ENCODE measurements at places on chromosomes 13 and 19.
A peak's percentile ranks its signal among the peaks of the same experiment; 100 is the strongest.

GRCh38 chr13:99366075-99366987 lies 59.1 kb upstream of the GPR183 start:
- no peak for DNase-seq

DNA sequence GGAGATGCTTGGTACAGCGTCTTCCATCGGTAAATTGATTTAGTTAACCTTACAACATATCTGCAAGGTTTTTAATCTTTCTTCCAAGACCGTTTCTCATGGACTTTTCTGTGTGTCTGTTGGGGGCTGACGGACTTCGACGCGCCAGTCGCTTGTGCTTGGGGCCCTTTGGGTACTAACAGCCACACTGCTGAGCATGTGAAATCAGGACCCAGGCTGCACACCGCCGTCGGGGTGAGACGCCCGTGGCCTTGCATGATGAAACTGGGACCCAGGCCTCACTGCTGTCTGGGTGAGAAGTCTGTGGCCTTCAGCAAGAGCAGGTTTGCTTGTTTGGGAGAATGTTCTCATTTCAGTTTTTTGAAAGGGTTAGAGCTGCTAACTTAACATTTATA lies 9.8 kb downstream of the ATP4B start:
- no peak for DNase-seq

DNA sequence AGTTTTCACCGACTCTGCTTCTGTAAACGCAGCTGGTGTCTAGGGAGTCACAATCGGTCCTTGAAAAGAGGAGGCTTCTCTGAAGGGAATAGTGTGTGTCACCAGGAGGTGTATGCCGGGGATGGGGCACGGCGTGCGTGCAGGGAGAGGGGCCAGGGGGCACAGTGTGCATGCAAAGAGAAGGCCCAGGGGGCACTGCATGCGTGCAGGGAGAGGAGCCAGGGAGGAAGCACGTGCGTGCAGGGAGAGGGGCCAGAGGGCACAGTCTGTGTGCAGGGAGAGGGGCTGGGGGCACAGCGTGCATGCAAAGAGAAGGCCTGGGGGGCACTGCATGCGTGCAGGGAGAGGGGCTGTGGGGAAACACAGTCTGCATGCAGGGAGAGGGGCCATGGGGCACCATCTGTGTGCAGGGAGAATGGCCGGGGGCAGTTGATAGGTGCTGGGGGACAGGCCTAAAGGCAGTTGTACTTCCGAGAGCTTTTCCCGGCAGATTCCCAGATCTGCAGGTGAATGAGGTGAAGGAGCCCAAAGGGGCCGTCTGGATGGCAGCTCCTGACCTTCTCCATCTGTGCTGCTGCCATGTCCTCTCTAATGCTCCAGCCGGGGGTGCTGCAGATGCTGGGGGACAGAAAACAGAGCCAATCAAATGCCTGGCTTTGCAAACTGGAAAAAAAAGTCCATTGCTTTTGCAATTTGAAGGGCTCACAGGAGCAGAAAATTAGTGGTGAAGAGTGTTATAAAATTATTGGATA lies 36.4 kb downstream of the ATP11A start:
- no peak for DNase-seq

DNA sequence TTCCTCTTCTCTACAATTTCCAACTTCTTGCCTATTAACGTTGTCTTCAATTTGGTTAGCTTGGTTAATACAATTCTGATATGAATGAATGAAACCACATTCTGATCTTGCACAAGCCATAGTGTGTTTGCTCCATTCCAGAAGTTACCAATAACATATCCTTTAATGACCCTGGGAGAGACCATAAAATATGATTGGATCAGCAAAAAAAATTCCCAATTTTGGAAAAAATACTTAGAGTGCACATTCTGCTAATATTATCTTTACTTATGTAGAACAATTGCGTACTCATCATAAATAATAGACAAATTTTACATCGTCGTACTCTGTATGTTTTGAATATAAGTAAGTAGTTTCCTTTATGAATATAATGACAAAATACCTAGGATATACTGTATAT lies 117.2 kb downstream of the SLITRK5 start:
- DNase-seq: no peak

DNA sequence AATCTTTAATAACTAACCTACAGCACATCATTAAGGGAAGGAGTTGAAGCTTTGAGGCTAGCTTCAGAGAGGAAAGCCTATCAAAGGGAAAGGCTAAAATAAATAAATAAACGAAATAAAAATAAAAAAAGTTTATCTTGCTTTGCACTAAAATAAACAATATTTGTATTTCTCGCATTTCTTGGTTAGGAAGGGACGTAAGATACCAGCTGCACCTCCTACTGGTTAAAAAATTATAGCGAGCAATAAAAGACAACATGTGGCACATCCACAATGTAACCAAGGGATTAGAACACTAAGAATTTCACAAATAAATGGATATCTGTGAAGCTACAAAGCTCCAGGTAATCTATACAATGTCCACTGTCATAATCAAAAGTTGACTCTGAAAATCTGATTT lies 194.5 kb downstream of the DACH1 start:
- no peak for DNase-seq

DNA sequence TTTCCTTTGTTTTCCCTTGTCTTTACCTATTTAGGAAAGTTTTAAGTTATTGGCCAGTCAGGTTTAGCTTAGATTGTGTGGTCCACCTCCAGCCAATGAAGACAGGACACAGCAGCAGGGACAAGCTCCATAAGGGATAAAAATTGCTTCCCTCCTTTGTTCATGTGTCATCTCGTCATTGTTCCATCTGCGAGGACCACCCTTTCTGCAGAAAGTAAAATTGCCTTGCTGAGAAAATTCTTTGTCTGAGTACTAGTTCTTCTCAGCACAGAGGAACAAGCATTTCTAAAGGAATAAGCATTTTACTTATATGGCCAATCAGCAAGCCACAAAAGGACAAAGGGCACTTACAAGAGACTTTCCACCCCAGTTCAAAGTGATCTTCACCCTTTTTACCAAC lies 11.4 kb downstream of the ZNF560 start:
- no peak for DNase-seq

GRCh38 chr13:84566780-84567179 lies 684.5 kb upstream of the SLITRK1 start:
- peak; percentile 9 for DNase-seq

DNA sequence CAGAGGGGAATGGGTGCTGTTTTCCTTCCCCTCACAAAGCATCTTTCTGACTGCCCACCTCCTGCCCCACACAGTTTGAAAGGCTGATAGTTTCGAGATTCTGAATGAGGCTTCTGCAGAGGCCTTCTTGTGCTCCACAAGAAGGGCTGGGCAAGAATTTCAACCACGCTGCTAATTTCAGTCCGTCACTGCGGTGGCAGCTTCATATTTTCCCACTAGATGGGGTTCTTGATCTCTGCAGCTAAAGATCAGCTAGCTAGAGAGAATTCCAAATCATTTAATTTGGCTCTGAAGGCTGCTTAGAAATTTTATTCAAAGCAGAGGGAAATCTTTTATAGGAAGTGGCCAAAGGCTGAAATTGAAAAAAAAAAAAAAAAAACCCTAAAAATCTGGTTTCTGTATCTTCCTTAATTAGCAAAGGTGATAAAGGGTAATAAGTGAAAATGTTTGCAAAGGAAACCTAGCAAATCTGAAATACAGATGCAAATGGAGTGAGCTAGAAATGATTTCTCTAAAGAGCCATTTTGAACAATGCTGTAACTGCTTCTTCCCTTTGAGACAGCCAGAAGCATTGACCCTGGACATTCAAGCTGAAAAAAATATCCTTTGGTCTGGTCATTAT lies 38.0 kb upstream of the C13orf42 start:
- no peak for DNase-seq

DNA sequence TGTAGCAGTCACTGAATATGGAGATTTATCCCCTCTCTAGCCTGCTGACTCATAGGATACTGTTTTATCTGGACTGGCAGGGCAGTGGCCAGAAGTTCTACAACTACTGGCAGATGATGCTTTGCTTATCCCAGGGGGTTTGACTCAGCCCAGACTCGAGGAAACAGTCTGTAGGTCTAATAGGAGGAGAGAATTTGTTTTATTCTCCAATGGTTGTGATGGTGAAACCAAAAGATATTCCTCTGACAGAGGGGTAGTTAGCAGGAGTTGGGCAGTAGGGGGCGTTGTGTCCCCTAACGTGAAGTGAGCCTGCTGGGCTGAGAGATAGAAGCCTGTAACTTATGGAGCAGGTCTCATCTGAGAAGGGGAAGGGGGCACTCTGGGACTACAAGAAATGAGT lies 74.9 kb downstream of the WTIP start:
- peak; percentile 29 for DNase-seq

- peak; percentile 49 for DNase-seq
These were observed at the start of gene MRI1 for GRCh38 chr19:13764101-13764807. MRI1 (plus strand) TSS chr19:13764522; CDS start chr19:13764589, 67 bp downstream.

DNA sequence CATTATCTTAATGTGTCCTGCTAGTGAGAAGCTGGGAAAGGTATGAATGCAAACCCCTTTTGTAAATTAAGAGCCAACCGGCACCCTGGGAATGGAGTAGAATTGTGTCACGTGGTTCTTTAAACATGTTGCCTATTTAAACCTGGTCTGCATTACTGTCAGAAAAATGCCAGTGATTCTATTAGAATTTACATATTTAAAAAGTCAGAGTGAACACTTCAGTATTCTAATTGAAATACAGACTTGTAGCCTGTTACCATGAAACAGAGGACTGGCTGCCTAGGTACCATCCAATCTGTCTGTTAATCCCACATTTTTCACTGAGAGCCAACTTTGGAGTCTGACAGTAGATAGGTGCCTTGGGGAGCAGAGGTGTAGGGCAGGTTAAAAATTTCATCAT lies 652.3 kb upstream of the ARGLU1 start:
- DNase-seq: no peak

- no peak for DNase-seq
These were observed 27.7 kb downstream of the PPP2R1A start for GRCh38 chr19:52217576-52217975.

DNA sequence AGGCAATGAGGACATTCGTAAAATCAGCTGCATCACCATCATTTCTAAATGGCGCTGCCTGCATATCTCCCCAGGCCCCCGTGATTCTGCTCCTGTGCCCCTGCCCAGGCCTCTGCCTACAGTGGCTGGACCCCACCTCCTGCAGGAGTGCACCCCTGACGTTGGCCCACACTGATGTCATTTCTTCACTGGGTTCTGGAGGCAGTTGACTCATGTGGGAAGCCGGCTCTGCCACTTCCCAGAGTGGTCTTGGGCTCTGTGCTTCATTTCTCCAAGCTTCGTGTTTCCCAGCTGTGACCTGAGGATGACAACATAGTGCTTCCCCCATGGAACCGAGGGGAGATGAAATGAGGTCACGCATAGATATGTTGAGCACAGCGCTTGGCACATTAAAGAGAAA lies 19.9 kb downstream of the CCNE1 start:
- no peak for DNase-seq

DNA sequence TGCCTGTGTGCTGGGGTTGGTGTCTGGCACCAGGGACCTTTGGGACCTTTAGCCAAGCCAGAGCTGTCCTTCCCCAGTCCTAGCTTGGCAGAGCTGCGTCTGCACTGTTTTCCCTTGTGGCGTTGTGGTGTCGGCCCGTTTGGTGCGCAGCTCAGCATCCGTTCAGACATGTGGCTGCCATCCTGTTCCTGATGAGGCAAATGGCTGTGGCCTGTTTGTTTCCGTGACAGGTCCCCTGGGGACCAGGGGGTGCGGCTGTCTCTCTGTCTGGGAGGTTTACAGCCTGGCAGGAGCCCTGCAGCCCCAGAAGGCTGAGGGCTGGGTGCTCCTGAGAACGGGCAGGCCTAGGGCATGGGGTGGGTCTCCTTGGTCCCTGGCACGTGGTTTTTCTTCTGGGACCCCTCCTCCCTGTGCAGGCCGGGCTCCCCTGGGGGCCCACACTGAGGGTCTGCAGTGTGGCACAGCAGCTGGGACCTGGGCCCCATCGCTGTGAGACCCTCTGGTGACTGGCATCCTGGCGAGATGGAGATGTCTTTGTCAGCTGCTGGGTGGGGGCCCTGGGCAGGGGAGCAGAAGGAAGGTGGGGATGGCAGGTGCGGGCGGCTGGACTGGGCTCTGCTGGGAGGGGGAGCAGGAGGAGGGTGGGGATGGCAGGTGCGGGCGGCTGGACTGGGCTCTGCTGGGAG lies 4.0 kb downstream of the SPPL2B start:
- no peak for DNase-seq

- DNase-seq: no peak
These were observed 4.2 kb downstream of the MED16 start for GRCh38 chr19:888581-889385.

DNA sequence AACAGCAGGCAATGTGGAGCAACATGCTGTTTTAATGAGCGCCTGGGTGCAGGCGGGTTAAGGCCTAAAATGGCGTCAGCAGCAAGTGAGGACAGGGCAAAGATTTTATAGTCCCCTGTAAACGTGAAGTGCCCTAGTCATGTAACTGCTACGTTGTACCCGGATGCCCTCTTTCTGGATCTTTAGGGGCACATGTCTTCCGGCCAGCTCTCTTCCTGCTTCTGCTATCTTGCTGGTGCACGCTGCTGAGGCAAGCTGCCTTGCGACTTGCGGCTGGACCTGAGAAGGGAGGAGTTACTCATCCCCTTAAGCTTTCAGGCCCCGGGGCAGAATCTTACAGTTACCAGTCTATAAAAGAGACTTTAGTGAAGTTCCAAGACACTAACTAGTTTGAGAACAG lies 303.6 kb upstream of the DACH1 start:
- no peak for DNase-seq

DNA sequence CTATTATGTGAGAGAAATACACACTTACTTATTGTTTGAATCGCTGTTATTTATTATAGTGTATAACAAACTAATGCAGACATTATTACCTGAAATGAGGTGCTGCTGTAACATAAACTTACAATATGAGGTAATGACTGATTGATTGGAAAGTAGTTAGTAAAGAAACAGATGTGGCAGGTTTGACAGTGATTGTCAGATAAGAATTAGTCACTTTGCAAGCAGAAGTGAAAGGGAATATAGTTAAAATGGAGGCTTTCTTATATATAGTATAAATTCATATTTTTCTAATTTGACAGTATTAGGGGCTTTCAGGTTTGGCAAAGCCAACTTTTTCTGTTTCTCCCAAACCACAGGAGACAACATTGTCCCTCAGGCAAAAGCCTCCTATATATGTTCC lies 20.6 kb downstream of the MIR17HG start:
- no peak for DNase-seq

DNA sequence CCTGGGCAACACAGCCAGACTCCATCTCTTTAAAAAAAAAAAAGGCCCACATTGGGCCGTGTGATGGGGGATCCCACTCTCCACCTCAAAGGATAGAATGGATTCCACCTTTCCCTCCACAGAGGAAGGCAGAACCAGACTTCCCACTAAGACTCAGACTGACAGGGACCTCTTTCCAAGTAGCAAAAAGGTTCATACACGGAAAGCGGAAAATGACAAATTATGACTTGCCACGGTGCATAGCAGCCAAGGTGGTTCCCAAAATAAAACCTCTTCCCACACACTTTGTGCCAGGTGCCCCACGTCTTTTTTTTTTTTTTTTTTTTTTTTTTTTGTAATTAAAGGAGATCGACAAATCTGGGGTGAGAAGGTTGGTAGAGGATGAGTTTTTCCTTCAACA lies 14.4 kb upstream of the TTYH1 start:
- DNase-seq: no peak

Measured in NCI-H226 (cell line).